ENCODE measurements at places on chromosomes 4 and X.

- no peak for DNase-seq
These were observed 22.5 kb upstream of the GLRA2 start for GRCh38 chrX:14506866-14507265.

DNA sequence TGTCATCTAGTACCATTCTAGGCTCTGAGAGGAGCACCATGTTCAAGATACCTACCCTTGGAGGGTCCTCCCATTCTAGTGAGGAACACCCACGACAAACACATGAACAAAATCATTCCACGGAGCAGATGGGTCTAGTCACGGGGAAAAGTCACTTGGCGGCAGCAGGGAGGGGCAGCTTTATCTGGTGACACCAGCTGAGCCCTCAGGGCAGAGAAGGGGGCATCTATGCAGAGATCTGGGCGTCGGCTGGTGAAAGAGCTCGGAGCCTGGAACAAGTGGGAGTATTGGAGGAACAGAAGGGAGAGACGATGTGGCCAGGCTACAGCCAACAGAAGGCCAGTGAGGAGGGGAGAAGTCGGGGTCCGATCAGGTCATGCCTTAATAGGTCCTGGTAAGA, 11.9 kb upstream of the PDHA1 start:
- DNase-seq: no peak

DNA sequence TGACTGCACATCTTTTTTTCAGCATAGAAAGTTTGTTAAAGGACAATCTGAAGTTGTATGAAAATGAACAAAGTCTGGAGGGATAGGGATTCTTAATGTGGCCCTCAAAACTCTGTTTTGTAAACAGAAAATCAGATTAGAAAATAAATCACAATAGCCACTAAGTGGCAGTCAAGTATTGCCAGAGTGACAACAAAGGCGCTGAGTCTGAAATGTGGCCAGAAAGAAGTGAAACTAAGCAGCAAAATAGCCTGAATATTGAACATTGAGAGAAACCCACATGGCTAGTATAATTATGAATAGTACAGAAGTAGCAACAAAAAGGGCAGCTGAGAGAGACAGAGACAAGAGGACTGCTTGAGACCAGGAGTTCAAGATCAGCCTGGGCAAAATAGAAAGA, 81.1 kb upstream of the CT45A1 start:
- DNase-seq: no peak

DNA sequence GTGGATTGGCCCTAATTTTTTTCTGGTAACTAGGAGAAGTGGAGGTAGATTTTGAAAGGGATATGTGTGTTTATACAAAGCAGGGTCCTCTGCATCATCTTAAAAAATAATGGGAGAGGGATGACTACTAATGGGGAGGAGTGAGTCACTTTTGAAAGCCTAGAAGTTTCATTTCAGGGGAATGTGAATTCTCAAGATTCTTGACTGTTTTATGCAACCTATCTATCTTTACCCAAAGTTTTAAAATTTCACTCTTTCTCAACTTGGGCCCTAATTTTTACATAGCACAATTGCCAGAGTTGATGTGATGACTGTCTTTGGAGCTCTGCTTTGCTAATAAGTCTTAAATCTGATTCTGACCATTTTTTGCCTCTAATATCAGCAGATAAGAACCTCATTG, 445.2 kb downstream of the GRXCR1 start:
- no peak for DNase-seq

- DNase-seq: no peak
These were observed 29.9 kb upstream of the TTC29 start for GRCh38 chr4:146975527-146975926.

DNA sequence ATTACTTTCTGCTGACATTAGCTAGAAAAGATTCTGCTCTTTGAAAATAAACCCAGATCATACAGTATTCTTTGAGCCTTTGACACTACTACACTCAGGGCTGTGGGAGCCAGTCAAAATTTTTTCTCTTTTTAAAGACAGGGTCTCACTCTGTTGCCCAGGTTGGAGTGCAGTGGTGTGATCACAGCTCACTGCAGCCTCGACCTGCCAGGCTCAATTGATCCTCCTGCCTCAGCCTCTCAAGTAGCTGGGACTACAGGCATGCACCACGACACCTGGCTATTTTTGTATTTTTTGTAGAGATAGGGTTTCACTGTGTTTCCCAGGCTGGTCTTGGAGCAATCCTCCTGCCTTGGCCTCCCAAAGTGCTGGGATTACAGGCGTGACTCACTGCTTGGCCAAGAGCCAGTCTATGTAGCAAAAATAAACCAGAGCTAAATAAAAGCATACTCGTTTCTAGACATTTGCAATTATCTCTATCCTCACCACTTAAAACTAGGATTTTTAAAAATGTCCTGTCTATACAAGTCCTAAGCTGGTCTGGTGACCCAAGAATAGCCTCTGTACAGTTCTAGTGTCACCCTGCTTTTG, 43.2 kb downstream of the AKAP4 start:
- no peak for DNase-seq

All from SIG-M5 (cell line).